Endothelial cell of umbilical vein (primary cell): ENCODE measurements at places on chromosomes 6 and 20.

GRCh38 chr20:18906046-18906445 lies 92.5 kb downstream of the SCP2D1 start:
- DNase-seq = no peak

- no peak for DNase-seq
These were observed 646 bp upstream of the CPNE5 start for GRCh38 chr6:36839749-36840431.

DNA sequence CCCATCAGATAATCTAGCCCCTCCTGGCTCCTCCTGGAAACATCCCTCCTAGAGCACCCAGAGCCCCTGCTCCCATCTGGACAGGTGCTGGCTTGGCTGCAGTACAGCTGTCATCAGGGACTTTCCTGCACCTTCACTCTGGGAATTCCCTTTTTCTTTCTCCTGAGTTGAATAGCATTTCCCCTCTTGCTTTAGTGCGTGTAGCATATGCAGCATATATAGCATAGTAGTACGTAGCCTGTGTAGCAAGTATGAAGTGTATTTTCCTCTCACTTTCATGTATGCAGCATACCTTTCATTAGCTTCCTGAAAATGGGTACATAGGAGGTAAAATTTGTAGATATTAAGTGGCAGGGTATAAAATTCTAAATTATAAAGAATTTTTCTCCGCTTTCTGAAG lies 352.9 kb downstream of the ESR1 start:
- DNase-seq = peak; percentile 12

- DNase-seq = no peak
These were observed 30.0 kb downstream of the VSTM2L start for GRCh38 chr20:37932919-37933318.

DNA sequence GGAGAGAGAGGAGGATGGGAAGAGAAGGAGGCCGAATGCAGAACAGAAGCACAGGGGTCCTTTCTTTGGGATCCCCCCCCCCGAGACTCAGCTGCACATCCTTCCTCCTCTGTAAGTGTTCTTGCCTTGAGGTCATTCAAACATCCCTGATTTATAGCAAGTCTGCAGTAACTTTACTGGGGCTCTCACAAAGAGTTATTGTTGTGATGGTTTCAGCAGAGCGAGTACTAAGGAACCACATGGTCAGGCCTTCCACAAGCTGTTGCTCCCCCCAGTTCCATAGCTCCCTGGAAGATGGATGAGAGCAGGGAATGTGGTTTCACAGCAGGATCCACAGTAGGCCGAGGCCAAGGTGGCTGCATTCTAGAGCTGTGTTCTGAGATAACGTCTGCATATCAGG lies 351.4 kb upstream of the CDH4 start:
- no peak for DNase-seq

GRCh38 chr6:117548797-117549301 lies 53.5 kb downstream of the GOPC start:
- DNase-seq = peak; percentile 87

- no peak for DNase-seq
These were observed 35.6 kb downstream of the UTRN start for GRCh38 chr6:144320741-144321140.

DNA sequence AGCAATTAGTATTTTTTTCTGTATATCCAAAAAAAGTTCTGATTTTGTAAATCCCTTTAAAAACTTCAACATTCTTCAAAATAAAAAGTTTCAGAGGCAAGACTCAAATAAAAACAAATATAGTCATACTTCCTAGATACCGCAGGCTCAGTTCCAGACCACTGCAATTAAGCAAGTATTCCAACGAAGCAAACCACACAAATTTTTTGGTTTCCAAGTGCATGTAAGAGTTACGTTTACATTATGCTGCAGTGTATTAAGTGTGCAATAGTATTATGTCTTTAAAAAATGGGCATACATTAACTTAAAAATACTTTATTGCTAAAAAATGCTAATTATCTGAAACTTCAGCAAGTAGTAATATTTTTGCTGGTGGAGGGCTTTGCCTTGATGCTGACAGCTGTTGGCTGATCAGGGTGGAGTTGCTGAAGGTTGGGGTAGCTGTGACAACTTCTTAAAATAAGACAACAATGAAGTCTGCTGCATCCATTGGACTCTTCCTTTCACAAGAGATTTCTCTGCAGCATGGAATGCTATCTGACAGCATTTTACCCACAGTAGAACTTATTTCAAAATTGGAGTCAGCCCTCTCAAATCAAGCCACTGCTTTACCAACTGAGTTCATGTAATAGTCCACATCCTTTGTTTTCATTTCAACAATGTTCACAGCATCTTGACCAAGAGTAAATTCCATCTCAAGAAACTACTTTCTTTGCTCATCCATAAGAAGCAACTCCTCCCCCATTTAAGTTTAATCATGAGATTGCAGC lies 46.0 kb downstream of the PHIP start:
- no peak for DNase-seq

DNA sequence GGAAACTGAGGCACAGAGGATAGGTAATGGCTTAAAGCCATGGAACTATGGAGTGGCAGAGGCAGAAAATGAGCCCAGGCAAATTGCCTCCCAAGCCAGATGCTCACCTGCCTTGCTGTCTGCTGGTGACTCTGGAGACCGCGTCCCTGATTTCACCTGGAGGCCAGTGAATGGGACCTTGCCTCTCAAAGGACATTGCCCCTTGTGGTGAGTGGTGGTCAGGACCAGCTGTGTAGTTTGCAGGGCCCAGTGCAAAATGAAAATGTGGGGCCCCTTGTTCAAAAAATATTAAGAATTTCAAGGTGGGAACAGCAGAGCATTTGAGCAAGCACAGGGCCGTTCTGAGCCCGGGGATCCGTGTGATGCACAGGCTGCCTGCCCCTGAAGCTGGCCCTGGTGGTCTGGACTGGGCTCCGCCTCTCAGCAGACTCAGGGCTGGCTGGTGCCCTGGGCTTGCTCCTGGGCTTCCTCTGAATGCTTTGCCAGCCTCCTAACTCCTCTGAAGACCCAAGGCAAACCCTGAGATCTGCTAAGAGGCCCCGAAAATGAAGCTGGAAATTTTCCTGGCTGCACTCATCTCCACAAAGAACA lies 19.8 kb upstream of the KCNG1 start:
- no peak for DNase-seq

DNA sequence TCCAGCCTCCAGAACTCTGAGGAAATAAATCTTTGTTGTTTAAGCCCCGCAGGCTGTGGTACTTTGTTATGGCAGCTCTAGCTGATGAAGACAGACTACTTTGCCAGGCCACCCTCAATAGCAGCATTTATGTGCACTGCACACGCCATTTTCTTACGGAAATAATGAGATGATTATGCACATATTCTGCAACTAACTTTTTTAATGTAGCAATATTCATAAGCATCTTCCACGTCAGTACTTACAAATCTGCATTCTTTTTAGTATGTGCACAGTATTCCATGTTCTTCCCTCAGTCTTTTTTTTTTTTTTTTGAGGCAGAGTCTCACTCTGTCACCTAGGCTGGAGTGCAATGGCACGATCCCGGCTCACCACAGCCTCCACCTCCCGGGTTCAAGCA lies 46.8 kb upstream of the DSP start:
- no peak for DNase-seq

DNA sequence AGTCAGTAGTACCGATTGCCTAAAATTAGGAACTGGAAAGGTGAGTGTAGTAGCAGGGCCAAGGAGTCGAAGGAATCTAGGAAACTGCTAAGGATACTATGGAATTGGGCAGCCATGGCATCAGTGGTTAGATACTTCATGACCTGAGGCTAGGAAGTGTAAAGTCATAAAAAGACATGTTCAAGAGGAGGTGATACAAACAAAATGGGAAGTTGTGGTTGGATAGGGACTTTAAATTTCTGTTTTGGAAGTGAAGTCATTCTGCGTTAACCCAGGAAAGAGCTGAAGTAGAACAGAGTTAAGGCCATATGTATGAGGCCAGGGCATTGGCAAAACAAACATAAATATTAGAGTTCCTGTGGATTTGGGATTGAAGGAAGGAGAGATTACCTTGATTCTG lies 88.6 kb upstream of the TMEM181 start:
- DNase-seq = no peak

DNA sequence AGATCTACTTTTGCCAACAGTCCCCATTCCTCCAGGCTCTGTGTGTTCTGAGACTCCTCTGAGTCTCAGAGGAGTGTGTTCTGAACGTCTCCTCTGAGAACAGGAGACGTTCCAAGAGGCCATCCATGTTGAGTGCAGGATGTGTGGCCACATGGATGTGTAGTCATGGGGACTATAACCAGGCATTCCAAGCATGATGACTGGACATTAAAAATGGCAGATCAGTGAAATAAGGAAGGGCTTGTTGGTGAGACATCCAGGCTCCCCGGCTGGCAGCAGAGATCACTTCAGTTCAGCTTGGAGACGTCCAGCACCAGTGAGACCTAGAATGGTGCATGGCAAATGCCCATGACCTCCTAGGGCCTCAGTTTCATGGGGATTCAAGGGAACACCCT lies 34.3 kb upstream of the POU5F1 start:
- DNase-seq = no peak

DNA sequence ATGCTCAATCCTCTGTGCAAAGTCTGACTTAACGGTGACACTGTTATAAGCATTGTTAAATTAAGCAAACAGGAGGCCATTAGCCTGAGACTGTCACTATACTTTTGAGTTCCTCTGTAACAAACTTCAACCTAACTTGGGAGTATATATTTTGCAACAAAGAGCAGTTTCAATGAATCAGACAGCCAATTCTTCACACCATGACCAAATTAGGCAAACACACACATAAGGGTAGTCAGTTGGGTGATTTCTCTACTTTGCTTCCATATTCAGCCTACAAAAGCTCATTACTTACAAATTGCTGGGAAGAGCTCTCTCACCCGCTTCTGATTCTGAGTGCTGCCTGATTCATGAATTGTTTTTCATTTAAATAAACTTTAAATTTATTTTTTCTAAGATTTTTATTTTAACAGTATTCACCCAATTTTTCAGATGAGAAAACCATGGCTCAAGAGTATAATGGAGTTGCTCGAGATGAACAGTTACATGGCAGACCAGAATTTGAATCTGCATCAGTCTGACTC lies 60.5 kb downstream of the HACE1 start:
- no peak for DNase-seq

DNA sequence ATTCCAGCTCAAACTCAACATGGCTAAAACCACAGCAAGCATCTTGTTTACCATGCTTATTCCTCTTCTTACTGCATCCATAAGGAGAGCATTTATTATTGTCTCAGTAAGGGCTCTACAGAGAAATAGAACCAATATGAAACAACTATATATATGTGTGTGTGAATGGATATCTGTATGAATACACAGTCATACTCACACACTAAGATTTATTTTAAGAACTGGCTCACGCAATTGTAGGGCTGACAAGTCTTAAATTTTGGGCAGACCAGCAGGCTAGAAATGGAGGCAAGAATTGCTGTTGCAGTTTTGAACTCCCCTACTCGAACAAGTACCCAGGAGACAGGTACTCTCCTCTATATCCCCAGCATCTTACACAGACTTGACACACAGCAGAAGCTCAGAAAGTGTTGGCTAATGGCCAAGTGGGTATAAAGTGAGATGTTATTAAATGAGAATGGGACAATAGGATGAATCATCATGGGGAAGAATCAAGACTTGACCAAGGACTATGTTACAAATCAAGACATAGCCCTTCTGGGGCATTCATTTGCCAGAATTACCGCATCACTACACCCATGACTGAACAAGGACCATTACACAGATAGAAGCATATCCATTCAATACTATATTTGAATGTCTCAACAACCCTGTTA lies 13.0 kb downstream of the ZHX3 start:
- DNase-seq = no peak

DNA sequence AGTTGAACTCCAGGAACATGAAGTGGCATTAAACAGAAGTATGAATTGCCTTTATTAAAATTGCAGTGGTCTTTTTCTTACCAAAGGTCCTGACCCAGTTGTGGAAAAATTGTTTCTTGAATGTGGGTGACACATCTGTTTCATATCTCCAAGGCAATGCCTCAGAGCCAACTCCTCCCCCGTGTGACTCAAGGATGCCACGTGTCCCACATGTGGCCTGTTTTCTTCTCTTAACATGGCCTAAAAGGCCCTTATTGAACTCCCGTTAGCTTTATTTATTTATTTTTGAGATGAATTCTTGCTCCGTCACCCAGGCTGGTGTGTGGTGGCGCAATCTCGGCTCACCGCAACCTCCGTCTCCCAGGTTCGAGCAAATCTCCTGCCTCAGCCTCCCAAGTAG lies 128.4 kb upstream of the ESR1 start:
- no peak for DNase-seq

DNA sequence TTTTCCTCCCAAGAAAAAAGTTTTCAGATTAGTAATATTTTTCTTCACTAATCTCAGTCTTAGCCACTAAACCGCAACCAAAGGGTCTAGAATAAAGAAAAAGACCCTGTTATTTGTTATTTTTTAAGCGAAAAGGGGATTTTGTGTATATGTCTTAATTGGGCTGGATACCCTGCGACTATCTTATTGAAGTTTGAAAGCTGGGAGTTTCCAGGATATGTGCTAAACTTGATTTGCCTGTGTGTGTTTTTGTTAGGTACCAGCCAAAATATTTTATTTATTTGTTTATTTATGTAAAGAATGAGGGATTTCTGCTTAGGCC lies 52.4 kb downstream of the TNFAIP3 start:
- no peak for DNase-seq

- no peak for DNase-seq
These were observed 4.9 kb downstream of the GPR31 start for GRCh38 chr6:167152862-167153261.

- DNase-seq = peak; percentile 94
These were observed 12.4 kb upstream of the CCN5 start for GRCh38 chr20:44702776-44703175.

- no peak for DNase-seq
These were observed 21.6 kb downstream of the KCNB1 start for GRCh38 chr20:49460916-49461315.

GRCh38 chr6:168415098-168415992 lies 25.6 kb upstream of the SMOC2 start:
- no peak for DNase-seq
